ENCODE measurements at places on chromosomes 4 and X. TPM values are rescaled to one million over a fixed set of nuclear protein-coding genes. Genes with fewer than 3 reads are reported as not detected.

The CHIC1 gene
- 10.2 TPM for total RNA-seq

The VCX2 gene
- total RNA-seq: not detected

The CD38 gene
- total RNA-seq: 2.7 TPM

The ARSJ gene
- 3.4 TPM for total RNA-seq

The PABPC5 gene
- not detected for total RNA-seq

The USP17L13 gene
- total RNA-seq: not detected

The ADAD1 gene
- not detected for total RNA-seq

The UGT2A1 gene
- not detected for total RNA-seq

The BTK gene
- 1.6 TPM for total RNA-seq

DNA sequence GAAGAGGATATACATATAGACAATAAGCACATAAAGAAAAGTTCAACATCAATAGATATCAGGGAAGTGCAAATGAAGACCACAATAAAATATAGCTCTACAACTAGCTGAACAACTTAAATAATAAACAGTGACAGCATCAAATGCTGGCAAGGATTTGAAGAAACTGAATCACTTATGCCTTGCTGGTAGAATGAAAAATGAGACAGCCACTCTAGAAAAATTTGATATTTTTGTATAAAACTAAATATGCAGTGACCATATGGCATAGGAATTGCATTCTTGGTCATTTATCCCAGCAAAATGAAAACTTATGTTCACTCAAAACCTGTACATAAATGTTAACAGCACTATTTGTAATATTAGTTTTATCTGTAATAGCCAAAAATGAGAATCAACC, 1102.0 kb downstream of the C4orf33 start:
- H3K27me3 ChIP-seq: no peaks in the 10 kb centered on the region
- H3K4me1 ChIP-seq: no peaks in the 10 kb centered on the region
- no peak overlapping the region for H3K27ac ChIP-seq
- H3K4me3 ChIP-seq: no peak overlapping the region
- H3K36me3 ChIP-seq: no peaks in the 10 kb centered on the region

GRCh38 chrX:42975906-42976305, 197.9 kb upstream of the PPP1R2C start:
- H3K27me3 ChIP-seq: no peaks in the 10 kb centered on the region
- no peak for DNase-seq
- H3K27ac ChIP-seq: peak overlapping the region; percentile 53
- peaks cover 6% of the 10 kb centered on the region for H3K4me1 ChIP-seq
- H3K4me3 ChIP-seq: no peak overlapping the region
- H3K36me3 ChIP-seq: no peaks in the 10 kb centered on the region

- no peaks in the 10 kb centered on the region for H3K36me3 ChIP-seq
- H3K27ac ChIP-seq: no peak overlapping the region
- no peaks in the 10 kb centered on the region for H3K27me3 ChIP-seq
- DNase-seq: no peak
These were observed 355.1 kb upstream of the CLNK start for GRCh38 chr4:11039634-11040131.

GRCh38 chr4:148225639-148226038, 216.6 kb downstream of the NR3C2 start:
- no peak overlapping the region for H3K4me3 ChIP-seq
- no peaks in the 10 kb centered on the region for H3K36me3 ChIP-seq
- H3K27ac ChIP-seq: no peak overlapping the region
- no peaks in the 10 kb centered on the region for H3K4me1 ChIP-seq

DNA sequence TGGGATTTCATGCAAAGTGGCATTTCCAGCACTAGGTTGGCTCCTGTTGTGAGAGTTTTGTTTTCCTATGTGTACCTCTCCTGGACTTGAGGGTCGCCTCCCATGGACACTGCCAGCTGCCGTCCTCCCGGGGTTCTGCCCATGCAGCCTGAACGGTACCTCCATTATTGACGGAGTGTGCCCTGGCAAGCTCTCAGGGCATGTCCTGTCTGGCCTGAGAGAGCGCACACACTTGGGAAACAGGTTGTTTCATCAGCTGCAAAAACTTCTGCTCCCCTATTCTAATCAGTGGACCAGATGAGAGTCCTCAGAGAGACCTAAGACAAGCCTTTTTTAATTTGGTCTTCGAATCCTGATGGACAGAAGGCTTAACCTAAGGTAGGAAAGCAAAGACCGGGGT, 56.6 kb upstream of the HOPX start:
- no peaks in the 10 kb centered on the region for H3K36me3 ChIP-seq
- no peak overlapping the region for H3K27ac ChIP-seq
- H3K4me1 ChIP-seq: no peaks in the 10 kb centered on the region
- no peaks in the 10 kb centered on the region for H3K27me3 ChIP-seq
- no peak overlapping the region for H3K4me3 ChIP-seq

- no peaks in the 10 kb centered on the region for H3K36me3 ChIP-seq
- no peaks in the 10 kb centered on the region for H3K4me1 ChIP-seq
- no peaks in the 10 kb centered on the region for H3K27me3 ChIP-seq
- no peak overlapping the region for H3K4me3 ChIP-seq
These were observed 369.9 kb upstream of the NR3C2 start for GRCh38 chr4:148812101-148812500.

DNA sequence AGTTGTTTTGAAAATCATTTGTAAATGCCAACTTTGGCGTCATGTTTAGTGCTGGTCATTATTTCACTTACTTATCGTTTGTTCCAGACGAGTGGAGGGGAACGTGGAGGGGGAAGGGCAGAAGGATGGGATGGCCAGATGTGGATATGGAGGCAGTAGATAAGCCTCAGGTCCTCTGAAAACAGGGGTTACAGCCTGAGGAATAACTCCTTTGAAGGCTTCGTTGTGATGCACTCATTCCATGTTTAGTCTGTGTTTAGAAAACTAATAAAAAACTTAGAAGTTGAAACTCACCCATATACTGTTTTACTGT, 1.1 kb downstream of the MOB1B start:
- peak overlapping the region; percentile 65 for H3K4me3 ChIP-seq
- peak overlapping the region; percentile 87 for H3K27ac ChIP-seq

DNA sequence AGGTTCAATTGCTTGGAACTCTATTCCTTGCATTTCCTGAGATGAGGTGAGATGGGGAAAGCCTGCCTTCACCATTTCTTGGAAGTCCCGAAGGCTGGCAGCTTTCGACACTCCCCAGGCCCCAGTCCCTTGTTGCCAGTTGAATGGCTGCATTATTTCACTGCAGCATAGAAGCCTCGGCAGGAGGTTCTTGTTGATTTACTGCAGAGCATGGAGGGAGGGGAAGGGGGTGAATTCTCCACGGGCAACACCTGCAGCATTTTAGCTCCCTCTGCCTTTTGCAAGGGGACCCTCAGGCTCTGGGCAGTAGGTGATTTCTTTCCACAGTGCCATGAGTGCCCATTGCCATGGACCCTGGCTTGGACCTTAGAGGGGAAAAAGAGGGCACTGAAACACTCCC, 10.7 kb upstream of the BCLAF3 start:
- no peak for DNase-seq
- no peaks in the 10 kb centered on the region for H3K36me3 ChIP-seq
- no peaks in the 10 kb centered on the region for H3K4me1 ChIP-seq
- H3K4me3 ChIP-seq: no peak overlapping the region

GRCh38 chr4:11074581-11075241, 354.0 kb downstream of the HS3ST1 start:
- no peaks in the 10 kb centered on the region for H3K4me1 ChIP-seq
- H3K4me3 ChIP-seq: no peak overlapping the region
- no peaks in the 10 kb centered on the region for H3K27me3 ChIP-seq

DNA sequence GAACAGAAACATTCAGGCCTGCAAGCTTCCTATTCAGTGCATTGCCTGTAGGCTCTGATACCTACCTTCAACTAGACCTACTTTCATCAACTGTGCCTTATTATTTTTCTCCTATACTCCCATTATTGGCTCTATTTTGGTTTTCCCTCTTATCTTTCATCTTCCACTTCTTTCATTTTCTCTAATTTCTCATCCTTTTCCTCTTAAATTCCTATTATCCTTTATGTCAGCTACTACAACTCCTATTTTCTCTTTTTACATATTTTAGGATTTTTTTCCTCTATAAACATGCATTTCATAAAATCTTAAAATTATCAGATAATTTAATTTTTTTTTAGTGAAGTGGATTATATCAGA, 61.6 kb upstream of the PRDM8 start:
- H3K27ac ChIP-seq: peak overlapping the region; percentile 19
- no peaks in the 10 kb centered on the region for H3K4me1 ChIP-seq
- no peaks in the 10 kb centered on the region for H3K36me3 ChIP-seq
- no peaks in the 10 kb centered on the region for H3K27me3 ChIP-seq

DNA sequence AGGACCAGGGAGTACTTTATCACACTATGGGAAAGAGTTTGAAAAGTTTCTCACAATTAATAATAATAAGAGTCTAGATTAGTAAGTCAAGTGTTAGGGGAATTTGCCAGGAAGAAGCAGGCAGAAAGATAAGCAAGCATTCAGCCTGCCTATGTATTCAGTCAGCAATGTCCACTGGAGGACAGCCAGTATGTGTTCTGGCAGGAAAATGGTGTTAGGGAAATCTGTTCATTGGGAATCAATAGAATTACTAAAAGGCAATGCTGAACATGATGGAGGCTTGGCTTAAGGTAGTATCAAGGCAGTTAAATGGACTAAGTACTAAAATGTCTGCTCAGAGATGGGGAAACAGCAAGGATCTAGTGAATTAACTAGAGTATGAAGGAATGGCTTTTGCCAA, 221.2 kb downstream of the PPP4R3C start:
- no peaks in the 10 kb centered on the region for H3K4me1 ChIP-seq
- no peak overlapping the region for H3K27ac ChIP-seq
- H3K4me3 ChIP-seq: no peak overlapping the region

DNA sequence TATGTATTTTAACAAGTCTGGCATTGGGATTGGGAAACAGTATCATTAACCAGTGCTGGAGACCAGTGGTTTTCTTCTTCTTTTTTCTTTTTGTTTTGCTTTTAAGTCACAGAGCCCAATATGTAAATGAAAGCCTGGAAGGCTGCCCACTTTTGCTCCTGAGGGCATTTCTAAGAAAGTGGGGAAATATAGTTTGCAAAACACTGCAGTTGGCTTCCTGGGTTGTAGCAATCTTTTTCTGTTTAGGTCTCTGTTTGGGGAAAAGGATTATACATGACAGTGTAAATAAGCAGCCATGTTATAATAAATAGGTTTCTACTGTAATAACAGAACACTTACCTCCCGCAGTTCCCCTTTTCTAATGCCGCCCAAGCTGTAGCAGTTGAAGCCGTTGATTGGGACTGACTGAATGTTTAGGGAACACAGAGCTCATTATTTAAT, 105.5 kb downstream of the TMEM164 start:
- H3K4me3 ChIP-seq: no peak overlapping the region
- no peaks in the 10 kb centered on the region for H3K4me1 ChIP-seq
- no peak overlapping the region for H3K27ac ChIP-seq
- no peaks in the 10 kb centered on the region for H3K27me3 ChIP-seq

- no peak overlapping the region for H3K27ac ChIP-seq
- DNase-seq: no peak
- H3K4me3 ChIP-seq: no peak overlapping the region
- H3K36me3 ChIP-seq: no peaks in the 10 kb centered on the region
- peaks cover 7% of the 10 kb centered on the region for H3K27me3 ChIP-seq
These were observed 12.8 kb upstream of the ASMTL start for GRCh38 chrX:1465286-1466231.

DNA sequence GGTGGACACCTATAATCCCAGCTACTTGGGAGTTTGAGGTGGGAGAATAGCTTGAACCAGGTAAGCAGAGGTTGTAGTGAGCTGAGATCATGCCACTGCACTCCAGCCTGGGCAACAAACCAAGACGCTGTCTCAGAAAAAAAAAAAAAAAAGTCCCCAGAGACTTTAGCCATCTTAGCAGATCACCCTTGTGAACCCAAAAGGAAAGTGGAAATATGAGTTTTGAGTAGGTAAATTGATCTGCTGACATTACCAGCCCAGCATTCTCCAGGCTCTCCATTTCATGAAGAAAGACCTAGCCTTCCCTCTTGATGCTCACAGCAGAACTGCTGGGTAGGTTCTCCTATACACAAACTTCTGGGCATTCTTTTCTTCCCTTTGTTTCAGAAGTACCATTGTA, 24.5 kb upstream of the HNRNPD start:
- no peak overlapping the region for H3K4me3 ChIP-seq
- no peaks in the 10 kb centered on the region for H3K27me3 ChIP-seq
- no peak overlapping the region for H3K27ac ChIP-seq
- H3K36me3 ChIP-seq: no peaks in the 10 kb centered on the region
- no peak for DNase-seq

DNA sequence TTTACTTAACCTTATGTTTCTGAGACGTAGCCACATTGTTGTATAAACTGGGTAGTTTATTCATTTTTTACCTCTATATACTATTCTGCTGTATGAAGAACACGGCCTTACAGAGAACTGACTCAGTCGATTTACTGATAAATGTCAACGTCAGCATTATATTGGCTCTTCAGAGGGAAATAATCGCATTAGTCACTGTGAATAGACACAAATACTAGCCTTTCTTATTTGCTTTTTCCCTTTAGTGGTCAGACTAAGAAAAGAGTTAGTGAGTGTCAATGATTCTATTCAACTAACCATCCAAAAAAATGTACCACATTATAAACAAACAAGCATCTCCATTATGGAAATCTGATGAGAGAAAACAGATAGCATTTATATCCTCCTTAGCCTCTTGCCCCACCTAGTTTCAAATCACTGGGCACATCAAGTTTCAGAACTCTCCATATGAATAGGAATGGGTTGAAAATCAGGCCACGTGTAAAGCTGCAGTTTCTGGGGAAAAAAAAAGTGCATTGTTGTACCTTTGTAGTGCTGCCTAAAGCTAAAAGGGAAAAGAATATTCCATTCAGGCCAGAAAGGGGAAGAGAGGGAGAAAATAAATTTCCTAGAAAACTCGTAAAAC, 146.7 kb upstream of the VCX3A start:
- H3K36me3 ChIP-seq: no peaks in the 10 kb centered on the region
- DNase-seq: no peak
- H3K4me1 ChIP-seq: no peaks in the 10 kb centered on the region
- H3K4me3 ChIP-seq: no peak overlapping the region
- H3K27ac ChIP-seq: no peak overlapping the region

DNA sequence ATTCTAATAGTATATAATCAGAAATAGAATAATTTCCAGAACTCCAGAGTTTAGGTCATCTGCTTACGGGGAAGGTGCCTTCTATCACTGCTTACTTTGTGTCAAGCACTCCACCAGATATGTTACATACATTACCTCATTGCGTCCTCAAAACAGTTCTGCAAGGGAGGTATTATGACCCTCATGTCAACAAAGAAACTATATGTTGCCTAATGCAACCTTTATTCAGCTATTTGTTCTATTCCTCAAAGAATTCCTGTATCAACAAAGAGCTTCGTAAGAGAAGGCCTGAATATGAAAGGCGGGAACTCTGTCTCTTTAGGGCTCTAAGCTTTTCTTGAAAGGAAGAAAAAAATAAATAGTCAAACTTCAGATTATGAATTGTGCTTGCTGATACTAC, 114.7 kb downstream of the PDLIM5 start:
- H3K4me3 ChIP-seq: no peak overlapping the region
- no peaks in the 10 kb centered on the region for H3K36me3 ChIP-seq
- DNase-seq: no peak
- no peak overlapping the region for H3K27ac ChIP-seq
- no peaks in the 10 kb centered on the region for H3K27me3 ChIP-seq

DNA sequence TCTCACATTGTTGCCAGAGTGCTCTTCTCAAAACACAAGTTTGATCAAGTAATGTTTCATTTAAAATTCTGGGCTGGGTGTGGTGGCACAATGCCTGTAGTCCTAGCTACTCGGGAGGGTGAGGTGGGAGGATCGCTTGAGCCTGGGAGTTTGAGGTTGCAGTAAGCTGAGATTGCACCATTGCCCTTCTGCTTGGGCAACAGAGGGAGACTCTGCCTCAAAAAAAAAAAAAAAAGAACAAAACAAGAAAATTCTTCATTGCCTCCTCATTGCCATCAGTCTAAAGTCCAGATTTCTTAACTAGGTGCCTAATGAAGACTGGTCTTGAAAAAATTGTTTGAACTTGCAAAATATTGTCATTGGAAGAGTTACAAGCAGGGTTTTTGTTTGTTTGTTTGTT, 120.1 kb downstream of the MFAP3L start:
- no peaks in the 10 kb centered on the region for H3K4me1 ChIP-seq
- H3K27ac ChIP-seq: no peak overlapping the region
- no peaks in the 10 kb centered on the region for H3K36me3 ChIP-seq
- DNase-seq: no peak
